CD4-positive, alpha-beta memory T cell (primary cell): ENCODE measurements at places on chromosomes 5 and 9.

DNA sequence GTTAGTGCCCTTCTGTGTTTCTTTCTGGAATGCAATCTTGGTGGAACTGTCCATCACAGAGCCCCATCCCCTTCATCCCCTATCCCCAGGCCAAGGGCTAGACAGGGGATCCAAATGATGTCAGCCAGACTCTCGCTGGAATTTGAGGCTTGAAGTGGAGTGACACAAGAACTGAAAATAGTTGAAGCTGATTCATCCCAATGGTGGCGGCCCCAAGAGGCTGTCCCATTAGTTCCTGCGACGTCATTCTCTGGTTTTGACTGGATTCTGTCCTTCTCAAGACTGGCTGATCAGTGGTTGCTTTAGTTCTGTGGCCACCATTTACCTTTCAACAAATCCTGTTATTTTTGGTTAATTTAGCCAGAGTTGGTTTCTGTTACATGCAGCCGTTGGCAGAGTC is 59.9 kb downstream of the SUB1 start:
- no peak for DNase-seq

DNA sequence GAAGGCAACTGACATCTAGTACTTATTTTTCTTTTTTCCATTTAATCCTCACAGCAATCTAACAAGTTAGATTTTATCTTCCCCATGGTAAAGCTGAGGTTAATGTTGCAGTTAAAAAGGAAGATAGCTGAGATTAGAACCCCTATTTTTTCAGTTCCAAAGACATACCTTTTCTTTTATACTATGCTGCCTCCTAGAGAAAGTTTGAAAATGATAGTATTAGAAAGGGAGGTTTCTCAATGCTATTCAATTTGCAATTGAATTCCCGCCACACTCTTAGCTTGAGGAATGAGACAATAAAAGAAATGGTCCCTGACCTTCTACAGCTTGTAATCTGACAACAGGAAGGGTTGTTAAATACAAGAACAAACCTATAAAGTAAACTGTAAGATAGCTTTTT is 195.9 kb upstream of the TRIM32 start:
- DNase-seq, result no peak

DNA sequence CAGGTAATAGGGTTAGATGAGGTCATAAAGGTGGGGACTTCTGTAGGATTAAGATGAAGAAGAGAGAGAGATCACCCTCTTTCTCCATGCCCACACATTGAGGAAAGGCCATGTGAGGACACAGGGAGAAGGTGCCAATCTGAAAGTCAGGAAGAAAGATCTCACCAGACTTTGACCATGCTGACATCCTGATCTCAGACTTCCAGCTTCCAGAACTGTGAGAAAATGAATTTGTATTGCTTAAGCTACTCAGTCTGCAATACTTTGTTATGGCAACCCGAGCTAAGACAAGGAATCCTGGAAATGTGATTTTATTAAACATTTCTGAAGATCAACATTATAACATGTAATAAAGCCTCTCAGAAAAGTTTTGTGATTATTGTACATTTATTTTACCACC is 3.5 kb upstream of the CSNK1G3 start:
- no peak for DNase-seq

DNA sequence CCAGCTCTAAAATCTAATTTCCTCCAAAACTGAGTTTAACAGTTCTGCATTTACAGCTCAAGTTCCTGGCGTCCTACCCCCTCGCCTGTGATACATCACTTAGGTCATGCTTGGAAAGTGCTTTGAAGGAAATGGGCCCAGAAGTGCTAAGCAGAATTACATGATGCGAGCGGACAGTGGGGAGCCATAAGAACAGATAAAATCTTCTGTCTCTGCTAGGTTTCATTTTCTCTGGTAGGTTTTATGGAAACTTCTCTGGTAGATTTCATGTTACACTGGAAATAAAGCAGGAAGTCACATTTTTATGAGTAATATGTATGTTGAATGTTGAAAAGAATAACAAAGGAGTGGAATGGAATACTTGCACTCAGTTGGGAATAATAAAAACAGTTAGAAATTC is 138.3 kb downstream of the ZDHHC21 start:
- no peak for DNase-seq

GRCh38 chr5:178205749-178206047 is 1.4 kb downstream of the HNRNPAB start:
- no peak for DNase-seq

GRCh38 chr9:133171161-133171961 is 7.6 kb upstream of the GBGT1 start:
- DNase-seq, result no peak

GRCh38 chr5:32851559-32852173 is 140.5 kb downstream of the NPR3 start:
- DNase-seq, result no peak

- no peak for DNase-seq
These were observed 805.7 kb upstream of the SEMA6A start for GRCh38 chr5:117380316-117380715.

GRCh38 chr9:69646810-69647209 is 25.4 kb downstream of the APBA1 start:
- DNase-seq, result no peak

DNA sequence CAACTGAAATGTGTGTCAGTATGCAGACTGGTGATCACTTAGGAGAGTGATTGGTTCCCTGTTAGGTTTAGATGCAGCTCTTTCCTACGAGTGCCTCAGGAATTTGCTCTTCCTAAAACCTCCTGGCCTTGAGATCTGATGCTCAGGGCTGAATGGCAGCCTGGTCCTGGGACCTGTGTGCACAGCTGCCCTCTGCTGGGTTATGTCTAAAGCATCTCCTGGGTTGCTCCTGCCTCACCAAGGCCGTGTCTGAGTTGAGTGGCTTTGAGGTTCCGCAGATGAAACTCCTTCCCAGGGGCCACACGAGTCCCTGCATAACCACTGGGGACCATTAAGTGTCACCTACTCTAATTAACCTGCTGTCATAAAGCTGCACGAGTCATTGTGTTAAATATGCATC is 59.5 kb downstream of the MVB12B start:
- DNase-seq, result no peak

DNA sequence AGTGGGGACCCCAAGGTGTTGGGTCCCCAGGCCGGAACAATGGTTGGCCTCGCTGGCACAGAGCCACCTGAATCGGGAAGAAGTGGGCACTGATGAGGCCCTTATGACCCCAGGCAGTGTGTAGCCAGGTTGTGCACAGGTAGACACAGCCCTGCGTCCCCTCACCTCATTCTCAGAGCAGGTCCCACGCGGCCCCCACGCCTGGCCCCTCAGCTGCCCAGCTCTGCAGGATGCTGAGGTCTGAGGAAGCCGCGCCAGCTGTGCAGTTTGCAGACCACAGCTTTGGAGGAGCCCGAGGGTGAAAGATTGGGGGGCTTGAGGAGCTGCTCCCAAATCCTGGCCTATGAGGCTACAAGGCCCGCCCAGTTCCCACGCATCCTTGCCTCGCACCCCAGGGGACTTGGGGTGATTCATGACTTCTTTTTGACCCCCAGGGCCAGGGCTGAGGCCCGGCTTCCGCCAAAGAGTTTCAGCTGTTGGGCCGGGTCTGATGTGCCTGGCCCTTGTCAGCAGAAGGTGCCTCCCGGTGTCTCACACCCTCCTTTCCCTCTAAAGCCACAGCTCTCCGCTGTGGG is 87.8 kb upstream of the PHYKPL start:
- DNase-seq, result no peak

- DNase-seq, result no peak
These were observed 162.2 kb downstream of the GADD45G start for GRCh38 chr9:89766991-89767390.

GRCh38 chr9:38035873-38036272 is 33.2 kb downstream of the SHB start:
- DNase-seq, result no peak

DNA sequence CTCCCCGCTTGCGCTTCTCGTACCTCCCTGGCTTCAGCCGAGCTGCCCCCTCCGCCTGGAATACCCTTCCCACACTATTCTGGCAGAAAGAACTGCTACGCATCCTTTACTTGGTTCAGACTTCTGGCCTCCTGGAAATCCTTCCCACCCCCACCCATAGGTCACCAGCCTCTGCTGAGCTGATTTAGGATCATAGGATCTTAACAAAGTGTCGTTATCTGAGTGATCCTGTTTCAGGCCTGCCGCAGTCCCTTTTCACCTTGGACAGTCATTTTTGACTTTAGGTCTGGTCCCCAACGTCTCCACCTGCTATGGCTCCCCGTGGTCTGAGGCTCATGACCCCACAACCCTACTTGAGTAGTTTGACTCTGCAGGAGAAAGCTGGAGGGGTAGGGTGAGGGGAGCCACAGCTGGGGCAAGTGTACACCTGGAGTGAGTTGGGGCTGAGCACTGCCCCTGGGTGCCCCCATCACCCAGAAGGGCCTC is 27.3 kb downstream of the EGR1 start:
- no peak for DNase-seq

DNA sequence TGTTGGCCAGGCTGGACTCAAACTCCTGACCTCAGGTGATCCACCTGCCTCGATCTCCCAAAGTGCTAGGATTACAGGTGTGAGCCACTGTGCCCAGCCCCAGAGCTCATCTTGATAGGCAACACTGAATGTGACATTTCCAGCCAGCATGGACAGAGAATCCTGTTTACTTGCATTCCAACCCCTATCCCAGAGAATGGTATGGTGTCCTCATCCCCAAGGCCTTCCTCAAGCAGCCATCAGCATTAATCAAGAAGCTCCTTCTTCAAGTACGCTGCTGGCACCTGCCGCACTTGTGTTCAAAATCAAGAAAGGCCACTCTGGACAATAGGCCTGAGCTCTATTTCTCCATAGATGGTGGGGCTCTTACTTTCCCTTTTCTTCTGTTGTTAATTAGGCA is 40.2 kb downstream of the STARD4 start:
- no peak for DNase-seq

DNA sequence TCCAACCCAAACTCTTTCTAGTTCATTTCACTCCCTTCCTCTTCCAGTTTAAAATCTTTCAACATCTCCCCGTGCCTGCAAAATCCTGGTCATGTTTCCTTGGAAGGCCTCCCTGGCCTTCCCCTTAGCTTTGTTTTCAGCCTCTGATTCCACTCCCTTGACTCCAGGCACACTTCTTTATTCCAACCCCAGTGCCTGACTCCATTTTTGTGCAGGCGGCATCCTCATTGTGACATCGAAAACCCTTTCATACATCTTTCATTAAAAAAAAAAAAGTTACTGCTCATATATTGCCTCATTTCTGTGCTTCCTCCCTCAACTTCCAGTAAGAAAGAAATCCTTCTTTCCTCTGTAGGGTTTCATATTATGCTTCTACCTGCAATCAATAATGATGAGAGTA is 7.1 kb upstream of the TNFSF8 start:
- no peak for DNase-seq

DNA sequence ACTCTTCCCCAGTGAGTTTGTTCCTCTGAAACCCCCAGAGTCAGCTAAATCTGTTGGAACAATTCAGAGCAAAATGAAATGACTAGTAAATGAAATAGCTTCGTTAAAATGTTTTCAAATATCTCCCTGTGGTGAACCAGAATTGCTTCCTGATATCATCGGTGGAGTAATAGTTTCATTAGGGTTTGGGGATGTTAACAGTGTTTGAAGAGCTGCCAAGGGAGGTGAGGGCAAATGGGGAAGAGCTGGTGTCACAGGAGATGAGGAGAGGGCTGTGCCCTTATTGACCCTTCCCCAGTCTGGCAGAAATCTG is 4.3 kb upstream of the C7 start:
- DNase-seq, result no peak

DNA sequence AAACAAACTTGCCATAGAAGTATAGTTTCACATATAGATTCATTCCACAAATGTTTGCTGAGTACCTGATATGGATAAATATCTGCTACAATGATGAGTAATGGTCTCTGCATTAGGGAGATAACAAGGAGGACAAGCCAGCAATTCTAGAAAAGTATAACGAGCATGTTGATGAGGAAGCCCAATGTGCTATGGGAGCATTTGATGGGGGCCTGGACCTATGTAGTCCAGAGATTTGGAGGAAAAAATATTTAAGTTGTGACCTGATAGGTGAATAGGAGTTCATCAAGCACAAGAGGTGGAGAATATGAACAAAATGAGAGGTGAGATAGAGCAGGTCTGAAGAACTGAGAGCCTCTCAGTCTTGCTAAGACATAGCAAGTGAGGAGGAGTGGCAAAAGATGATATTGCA is 14.4 kb upstream of the TMEM245 start:
- no peak for DNase-seq

DNA sequence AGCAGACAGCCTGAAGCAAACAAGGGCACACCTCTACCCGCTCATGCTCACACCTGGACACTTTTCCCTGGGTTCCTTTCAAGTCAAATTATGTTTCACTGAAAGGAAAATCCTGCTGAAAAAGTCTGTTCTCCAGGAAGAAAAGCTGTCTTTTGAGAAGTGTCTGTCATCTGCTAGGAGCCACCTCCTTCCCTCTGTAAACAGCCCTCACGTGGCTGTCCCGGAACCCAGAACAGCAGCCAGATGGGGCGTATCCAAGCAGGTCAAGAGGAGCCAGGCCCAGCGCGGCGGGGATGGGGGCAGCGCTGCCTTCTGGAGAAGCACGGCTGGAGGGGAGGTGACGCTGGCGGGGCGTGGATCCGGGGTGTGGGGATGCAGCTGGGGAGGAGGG is at the start of gene PNPLA7:
TSS of gene PNPLA7 (minus strand) at position 172 of the 391 bp plus-strand sequence. CDS start 205 bp downstream, outside the sequence.
- DNase-seq, result peak; percentile 48

DNA sequence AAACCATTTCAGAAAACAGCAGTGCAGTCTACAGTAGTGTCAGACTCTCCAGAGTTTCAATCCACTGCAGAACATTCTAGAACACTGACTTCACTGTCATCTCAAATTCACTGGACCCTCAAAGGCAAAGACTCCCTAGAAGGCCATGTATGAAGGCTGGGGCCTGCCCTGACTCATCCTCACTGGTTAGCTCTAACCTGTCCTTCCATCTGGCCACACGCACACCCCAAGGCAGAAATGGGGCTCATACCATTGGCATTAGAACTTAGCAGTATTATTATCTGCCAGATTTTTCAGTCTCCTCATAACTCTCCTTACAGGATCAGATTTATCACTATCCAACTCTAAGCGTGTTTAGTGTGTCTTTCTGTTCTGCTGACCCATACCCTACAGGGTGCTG is 20.4 kb downstream of the S1PR3 start:
- DNase-seq, result no peak

DNA sequence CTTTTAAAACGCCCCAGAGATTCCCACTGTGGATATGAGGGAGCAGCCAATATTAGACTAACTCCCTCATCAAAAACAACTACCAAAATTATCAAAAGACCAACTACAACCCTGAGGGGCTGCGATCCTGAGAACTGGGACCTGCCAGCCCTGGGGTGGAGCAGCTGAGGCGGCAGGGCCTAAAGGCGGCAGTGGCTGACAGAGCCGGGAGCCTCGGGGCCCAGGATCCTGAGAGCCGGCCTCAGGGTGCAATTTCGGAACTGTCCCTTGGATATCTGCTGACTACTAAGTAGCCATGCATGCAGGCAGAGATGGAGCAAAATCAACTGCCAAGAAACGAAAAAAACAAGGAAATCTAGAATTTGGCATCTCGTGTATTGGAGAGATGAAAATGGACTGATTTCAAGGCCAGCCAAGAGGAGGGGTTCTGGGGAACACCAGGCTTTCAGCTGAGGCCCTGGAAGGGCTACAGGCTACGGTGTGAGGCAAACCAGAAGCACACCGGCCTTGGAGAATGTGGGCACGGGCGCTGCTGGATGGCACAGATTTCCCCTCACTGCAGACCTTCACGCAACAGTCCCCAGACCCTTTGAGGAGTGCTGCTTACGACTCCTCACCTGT is 63.6 kb upstream of the UBAC1 start:
- DNase-seq, result no peak
